ENCODE measurements at places on chromosomes 4 and X.

DNA sequence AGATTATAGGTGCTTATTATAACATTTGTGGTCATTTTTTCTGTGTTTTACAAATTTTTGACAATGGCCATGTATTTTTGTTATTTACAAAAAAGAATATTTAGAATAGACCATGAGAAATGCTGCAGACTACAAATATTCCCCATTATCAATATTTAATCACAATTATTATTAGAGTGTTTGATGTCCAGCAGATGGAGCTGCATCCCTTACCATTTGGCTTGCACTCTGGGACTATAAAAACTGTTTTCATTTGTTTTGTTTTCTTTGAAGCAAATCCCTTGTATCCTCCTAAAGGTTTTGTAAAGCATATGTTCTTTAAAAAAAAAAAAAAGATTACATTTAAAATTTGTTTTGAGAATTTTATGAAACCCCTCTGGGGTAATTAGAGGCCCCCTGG, 85.6 kb upstream of the CXorf66 start:
- peak; percentile 1 for DNase-seq

GRCh38 chrX:123184866-123185276, 793 bp downstream of the GRIA3 start:
- DNase-seq: peak; percentile 54

- DNase-seq: no peak
Observed at GRCh38 chrX:152735101-152735500, 1.5 kb downstream of the MAGEA12 start.

DNA sequence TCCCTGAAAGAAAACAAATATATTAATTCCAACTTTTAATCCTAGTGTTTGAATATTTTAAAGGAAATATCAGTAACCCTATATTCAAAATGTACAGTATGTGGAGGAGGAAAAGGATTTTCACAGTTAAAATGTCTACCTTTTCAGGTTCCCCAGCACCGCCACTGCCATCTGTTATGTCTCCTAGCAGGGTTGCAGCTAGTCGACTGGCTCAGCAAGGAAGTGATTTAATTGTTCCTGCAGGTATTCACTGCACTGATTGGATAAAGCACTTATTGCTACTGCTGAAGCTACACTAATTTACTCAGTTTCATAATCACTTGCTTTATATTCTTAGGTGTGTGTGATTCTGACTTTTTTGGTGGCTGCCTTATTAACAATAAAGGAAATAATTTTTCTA, 65.5 kb upstream of the FHDC1 start:
- no peak for DNase-seq

DNA sequence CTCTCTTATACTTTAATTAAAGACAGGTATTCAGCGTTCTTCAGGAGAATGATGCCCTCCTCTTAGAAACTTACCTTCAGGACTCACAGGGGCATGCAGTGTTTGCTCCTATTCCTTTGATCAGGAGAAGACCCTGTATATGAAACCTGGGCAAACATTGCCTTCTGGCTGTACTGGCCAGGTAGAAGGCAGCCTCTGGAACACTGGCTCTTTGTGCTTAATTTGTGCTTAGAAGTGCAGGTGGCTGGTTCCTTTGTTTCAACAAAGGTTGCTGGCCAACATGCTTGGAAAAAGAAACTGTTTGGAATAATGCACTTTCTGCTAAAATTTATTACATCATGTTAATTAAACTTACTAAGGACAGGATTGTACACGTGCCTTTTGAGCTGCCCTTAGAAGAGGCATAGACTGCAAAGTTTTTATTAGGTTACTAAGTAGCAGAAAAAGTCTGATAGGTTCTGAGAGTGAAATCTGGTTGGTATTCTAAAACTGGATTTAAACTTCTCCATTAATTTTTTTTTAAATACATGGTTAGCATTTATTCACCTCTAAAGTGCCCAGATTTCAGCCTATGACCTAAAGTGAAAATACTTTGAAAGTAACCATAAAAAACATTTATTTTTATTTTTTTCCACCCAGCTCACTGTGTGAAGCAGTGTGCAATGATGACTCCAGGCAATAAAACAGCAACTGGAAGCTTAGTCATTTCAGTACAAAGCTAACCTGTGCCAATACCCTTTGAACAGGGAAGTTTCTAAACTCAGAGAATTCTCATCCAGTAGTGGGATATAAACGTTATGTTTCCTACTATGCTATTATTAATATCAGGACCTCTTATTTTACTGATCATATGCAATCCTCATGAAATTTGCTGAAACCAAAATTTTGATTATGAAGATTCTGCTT, 11.3 kb downstream of the RASSF6 start:
- DNase-seq: no peak

DNA sequence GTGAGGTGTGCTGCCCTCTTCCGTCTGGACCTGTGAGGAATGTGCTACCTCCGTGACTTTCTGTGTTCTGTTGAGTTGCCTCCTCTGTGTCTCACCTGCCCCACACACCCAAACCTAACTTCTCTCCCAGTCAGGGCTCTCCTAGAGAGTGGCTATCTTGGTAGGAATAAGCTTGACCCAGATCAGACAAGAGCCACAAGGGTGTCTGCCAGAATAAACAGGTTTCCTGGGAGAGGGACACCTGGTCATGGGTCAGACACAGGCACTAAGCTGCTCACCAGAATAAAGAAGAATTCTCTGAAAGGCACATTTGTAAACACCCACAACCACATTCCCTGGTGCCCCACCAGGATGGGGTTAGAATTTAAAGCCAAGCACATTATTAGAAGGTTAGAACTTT, 11.1 kb downstream of the ZNF182 start:
- DNase-seq: no peak

GRCh38 chr4:150493851-150494250, 88.1 kb upstream of the MAB21L2 start:
- peak; percentile 54 for DNase-seq

- no peak for DNase-seq
Observed at GRCh38 chr4:169996379-169997240, 29.6 kb downstream of the MFAP3L start.

- peak; percentile 41 for DNase-seq
Observed at GRCh38 chr4:128424527-128425497, 137.2 kb upstream of the PGRMC2 start.

DNA sequence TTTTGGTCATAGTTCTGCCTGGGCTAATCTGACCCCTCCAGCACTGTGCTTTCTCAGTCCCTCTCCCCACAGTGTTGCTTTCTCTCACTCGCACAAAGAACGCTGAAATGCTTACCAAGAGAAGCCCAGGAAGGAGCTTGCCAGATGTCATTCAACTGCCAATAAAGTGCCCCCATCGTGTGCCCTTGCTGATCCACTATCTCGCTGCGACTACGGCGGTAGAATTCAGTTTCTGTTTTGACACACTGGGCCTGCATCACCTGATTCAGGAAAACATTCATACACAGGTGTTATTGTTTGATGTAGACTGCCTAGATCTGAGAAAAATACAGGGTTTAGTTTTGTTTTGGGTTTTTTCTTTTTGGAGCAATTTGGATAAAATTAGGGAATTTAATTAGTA, 121.2 kb downstream of the MANBA start:
- no peak for DNase-seq

- DNase-seq: no peak
Observed at GRCh38 chr4:82621251-82621650, 59.5 kb upstream of the TMEM150C start.

DNA sequence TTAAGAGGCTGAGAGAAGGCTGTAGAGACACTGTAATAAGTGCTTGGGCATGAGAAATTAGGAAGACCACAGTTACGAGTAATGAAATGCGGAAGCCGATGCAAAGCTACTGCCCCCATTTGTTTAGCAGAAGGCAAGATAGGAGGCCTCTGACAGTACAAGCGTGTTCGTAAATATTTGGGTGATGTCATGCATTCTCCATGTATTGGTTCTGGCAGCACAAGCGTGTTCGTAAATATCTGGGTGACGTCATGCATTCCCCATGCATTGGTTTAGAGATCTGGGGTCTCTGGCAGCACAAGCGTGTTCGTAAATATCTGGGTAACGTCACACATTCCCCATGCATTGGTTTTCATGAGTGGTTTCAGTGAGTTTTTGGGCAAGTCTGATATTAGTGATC, 661.5 kb upstream of the FRG1 start:
- no peak for DNase-seq

- DNase-seq: no peak
Observed at GRCh38 chr4:139774759-139775487, 109.3 kb downstream of the MGST2 start.

GRCh38 chr4:139951021-139951420, 203.0 kb downstream of the MAML3 start:
- DNase-seq: peak; percentile 83

DNA sequence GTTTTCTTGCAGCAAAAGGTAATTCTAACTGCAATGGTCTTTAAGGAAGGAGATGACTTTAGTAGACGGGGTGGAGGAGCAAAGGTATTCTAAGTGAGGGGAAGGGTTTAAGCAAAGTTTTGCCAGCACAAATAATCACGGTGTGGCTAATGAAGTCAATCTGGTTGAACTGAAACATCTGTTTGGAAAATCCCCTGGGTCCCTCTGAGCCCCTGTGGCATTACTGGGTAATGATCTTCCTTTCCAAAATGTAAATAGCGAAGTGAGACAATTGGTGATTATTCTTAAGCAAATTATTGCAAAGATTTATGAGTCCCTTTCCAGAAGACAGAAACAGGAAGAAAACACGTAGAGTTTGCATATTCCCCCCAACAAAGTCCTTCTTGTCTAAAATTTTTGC, 47.2 kb downstream of the FGFBP1 start:
- DNase-seq: no peak

- peak; percentile 66 for DNase-seq
Observed at GRCh38 chrX:95076449-95076848, 1402.4 kb downstream of the FAM133A start.

All from EH (cell line).